Esophagus squamous epithelium (tissue), 5 donors: ENCODE measurements at places on chromosomes 1 and 21.

- DNase-seq, result no peak
These were observed 341.3 kb downstream of the DSCAM start for GRCh38 chr21:40505681-40506080.

- no peak for DNase-seq
These were observed 3.7 kb upstream of the AMIGO1 start for GRCh38 chr1:109513110-109513710.

- DNase-seq, result no peak
These were observed 134.8 kb upstream of the DPT start for GRCh38 chr1:168863772-168864171.

DNA sequence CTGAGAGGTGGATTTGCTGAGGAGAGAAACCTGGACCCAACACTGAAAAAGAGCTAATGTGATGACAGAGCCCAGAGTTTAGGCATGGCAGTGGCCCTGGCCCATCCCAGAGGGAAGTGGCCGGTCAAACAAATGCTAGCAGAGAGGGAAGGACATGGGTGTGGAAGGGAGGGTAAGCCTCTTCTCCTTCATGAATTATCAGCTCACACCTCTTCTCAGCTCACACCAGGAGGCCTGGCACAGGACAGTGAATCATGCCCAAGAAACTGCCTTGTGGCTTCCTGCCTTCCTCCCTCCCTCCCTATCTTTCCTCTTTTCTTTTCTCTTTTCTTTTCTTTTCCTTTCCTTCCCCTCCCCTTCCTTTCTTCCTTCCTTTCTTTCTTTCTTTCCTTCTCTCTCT, 1.3 kb upstream of the SPRR3 start:
- no peak for DNase-seq

DNA sequence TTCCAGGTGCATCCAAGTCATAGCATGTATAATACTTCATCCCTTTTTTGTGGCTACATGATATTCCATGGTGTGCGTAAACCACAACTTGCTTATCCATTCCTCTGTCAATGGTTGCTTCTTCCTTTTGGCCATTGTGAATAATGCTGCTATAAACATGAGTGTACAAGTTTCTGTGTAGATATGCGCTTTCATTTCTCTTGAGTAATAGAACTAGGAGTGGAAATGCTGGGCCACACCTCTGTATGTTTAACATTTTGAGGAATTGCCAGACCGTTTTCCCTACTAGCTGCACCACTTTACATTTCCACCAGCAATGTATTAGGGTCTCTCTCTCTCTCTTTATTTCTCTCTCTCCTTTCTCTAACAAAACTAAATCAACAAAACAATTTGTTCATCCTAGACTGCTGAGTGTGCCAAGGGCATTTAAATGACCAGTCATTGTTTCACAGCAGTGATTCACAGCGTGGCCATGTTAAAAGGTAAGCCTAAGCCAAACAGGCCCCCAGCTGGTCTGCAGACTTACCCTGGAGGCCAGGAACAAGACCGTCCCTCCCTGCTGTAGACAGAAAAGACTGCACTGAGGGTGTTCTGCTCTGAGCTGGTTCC, 53.2 kb upstream of the LYST start:
- DNase-seq, result no peak

DNA sequence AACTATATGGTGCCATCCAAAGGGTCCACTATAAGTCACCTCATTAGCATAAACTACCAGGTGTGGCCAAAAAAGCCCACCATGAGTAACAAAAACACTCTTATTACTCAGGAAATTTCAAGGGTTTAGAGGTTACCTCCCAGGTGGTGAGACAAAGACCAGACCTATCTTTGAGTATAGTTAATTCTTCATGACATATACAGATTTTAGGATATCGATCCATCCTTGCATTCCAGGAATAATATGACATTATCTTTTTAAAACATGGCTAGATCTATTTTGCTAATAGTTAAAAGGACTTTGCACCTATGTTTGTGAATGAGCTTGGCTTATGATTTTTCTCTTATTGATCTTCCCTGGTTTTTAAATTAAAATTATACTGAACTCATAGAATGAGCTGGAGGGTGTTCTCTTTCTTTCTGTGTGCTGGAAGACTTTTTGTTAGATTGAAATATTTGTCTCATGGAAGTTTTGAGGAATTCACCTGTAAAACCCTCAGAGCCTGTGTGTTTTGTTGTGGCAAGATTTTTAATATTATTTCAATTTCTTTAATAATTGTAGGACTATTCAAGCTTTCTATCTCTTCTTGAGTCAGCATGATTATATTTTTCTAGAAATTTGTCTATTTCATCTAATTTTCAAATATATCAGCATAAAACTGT, 138.7 kb upstream of the SLC45A1 start:
- no peak for DNase-seq

GRCh38 chr1:238960071-238960470, 426.3 kb upstream of the CHRM3 start:
- no peak for DNase-seq

DNA sequence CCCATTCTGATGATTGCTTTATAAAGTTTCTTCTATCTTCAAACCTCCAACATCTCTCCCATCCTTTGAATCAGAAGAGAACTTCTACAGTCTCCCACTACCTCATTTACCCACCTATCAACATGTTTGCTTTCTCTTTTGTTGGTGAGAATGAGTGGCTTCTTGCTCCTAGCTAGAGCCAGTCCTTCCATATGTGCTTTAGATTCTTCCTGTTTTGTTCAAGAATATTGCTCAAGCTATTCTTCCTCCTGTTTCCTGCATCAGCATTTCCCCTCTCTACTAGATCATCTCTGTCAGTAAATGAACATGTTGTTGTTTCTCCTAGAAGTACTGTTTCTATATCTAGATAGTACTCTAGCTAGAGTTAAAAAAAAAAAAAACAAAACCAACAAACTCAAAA, 6.3 kb downstream of the ATF6 start:
- no peak for DNase-seq

DNA sequence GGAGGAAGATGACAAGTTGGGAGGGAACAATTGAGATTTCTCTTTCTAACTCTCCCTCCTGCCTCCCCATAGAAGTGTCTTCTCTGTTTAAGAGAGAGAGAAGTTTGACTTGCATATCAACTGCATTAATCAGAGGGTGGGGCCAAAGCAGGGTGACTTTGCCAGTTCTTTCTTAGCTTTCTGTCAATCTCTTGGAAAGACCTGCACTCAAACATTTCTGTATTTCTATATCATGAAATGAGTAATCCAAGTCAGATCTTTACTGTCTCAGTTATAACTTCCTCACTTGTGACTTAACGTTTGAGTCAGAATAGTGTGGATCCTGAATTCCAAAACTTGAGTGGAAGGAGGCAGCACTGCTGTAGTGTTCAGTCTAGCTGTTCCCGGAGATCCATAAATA, 180.8 kb upstream of the KCNK2 start:
- DNase-seq, result no peak

DNA sequence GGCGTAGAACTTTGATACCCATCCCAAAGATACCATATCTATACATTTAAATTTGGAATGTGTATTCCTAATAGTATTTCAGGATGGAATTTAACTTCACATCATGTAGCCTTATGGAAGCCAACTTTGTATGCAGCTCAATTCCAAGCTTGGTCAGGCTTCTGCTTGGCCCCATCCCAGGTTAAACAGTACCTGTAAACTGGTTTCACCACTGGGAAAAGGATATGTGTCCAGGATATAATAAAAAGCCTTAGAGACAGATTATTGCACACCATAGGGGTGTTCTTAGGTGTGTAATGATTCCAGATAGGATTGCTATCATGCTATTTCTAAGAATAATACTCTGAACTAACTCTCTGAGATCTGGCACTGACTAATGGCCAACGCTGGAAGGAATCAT, 28.1 kb downstream of the ADAM30 start:
- no peak for DNase-seq

DNA sequence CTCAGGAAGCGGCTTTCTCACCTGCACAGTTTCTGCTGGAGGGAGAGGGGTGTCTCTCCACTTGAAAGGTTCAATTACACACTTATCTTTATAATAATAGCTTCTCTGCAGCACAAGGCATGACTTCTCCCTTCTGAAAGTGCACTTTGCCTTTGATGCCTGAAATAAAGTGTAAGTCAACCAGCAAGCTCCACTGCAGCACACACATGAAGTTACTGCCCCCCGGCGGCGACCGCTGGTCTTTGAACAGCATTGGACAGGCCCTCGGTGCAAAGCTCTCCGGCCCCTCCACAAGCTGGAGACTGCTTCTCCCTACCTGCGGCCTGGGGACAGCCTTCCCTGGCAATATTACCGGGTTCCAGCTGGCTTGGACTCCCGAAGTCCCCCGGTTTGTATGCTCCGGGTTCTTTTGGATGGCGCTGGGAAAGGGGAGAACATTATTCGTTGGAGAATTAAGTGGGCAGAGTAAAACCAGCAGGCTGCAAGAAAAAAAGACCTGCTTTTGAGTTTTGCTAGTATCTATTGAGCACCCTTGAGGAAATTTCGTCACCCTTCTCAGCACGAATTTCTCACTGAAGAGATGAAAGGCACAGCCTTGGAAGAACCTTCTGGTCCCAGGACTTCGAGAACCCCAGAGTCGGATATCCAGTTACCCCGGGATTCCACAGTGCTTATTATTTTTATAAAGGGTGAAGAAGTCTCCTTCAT, 11.8 kb downstream of the RCAN1 start:
- DNase-seq, result no peak

GRCh38 chr1:25017436-25018109, 87.5 kb upstream of the RUNX3 start:
- DNase-seq, result no peak

DNA sequence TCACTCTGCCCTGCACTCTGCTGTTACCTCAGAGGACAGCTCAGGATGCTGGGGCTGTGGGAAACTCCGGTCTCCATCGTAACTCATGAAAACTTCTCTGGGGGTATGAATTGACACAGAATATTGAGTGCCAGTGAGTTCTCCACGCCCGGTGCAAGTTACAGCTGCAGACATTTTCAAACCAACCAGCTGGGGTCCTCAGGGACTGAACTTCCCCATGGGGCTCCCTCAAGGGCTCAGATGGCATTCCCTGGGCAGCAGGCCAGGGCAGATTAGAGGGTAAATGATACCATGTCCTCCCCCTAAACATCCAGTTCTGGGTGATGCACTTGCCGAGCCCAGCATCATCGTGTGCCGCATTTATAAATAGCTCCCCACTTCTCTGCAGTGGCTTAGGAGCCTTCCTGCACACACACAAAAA, 27.8 kb upstream of the CCSAP start:
- no peak for DNase-seq
